T-helper 2 cell (primary cell): ENCODE measurements at places on chromosomes 4 and X.

- DNase-seq = peak; percentile 89
Measured at GRCh38 chr4:40247350-40247749, 50.5 kb downstream of the RHOH start.

DNA sequence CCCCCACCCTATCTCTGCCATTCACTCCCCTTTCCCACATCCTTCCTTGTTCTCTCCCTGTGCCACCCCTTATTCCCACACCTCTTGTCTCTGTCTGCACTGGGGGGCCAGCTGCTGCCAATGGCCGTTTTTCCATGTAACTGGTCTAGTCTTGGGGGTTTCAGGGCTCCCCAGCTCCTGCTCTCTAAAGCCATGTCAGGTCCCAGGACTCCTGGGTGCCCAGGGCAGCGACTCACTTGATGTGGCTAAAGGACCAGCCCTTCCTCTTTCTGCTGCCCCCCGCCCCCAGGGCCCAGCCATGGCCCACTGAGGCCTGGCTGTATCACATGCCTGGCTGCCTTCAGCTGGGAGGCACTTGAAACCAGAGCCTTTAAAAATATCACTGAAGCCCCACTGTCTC, 10.0 kb downstream of the NLGN3 start:
- no peak for DNase-seq

- DNase-seq = no peak
Measured at GRCh38 chr4:125663896-125664767, 349.4 kb downstream of the FAT4 start.

DNA sequence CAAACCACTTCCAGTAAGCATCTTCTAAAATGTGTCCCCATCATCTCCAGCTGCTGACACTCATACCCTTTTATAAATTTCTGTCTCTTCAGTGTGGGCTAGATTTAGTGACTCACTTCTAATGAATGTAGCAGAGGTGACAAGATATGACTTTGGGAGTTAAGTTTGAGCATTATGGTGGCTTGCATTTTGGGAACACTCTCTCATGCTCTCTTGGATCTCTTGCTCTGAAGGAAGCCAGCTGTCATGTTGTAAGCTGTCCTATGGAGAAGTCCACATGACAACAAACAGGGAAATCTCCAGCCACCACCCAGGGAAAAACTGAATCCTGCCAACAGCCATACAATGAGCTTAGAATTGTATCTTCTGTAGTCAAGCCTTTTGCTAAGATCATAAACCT, 691.3 kb upstream of the PCDH7 start:
- no peak for DNase-seq

- DNase-seq = no peak
Measured at GRCh38 chr4:51878431-51878830, 35.5 kb downstream of the DCUN1D4 start.

- no peak for DNase-seq
Measured at GRCh38 chr4:170990989-170991589, 822.1 kb upstream of the GALNTL6 start.

DNA sequence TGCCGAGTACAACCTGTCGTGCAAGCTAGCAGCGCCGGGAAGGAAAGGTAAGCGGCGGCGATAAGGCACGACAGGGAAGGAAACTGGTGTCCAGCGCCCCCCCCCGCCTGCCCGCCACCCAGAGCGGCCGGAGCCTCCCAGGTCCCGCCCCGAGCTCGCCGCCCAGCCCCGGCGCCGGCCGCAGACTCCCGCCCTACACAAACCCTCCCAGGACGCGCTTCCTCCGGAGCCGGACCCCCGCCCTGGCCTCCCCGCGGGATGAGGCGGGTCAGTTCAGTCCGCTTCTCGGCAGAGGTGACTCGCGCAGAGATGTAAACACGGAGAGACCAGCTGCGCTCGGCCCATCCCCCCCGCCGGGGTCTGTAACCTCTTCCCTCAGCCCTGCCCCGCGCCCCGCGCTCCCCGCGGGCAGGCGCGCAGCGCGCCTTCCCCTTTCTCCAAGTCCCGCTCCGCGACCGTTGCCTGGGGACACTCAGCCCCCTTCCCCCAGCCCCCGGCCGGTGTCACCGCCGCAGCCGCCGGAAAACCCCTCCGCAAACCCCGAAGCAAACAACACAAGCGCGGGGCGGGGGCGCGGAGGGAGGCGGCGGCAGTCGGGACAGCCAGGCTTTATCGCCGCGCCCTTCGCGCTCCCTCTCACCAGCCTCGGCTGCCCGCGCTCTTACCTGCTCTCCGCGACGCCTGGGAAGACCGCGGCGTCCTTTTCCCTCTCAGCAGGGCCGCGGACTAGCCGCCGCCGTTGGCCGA, 543 bp downstream of the ELF2 start:
- DNase-seq = peak; percentile 59

DNA sequence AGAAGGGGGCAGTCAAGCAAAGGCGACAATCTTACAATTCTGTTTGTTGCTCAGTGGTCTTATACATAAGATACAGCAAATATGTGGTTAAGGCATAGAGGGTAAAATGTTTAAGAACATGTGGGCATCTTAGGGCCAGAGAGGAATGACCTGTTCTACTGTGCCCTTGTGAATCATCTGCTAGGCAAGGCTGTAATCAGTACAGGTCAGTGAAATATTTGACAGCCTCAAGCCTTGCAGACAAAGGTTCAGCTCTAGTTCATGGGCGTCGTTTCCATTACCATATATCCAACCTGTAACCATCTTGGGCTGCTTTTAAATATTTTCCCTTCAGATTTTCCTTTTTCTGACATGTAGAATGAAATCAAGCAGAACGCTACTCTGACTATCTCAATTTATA, 37.3 kb downstream of the AGA start:
- no peak for DNase-seq

GRCh38 chr4:1261107-1261928, 12.4 kb upstream of the CTBP1 start:
- DNase-seq = no peak

DNA sequence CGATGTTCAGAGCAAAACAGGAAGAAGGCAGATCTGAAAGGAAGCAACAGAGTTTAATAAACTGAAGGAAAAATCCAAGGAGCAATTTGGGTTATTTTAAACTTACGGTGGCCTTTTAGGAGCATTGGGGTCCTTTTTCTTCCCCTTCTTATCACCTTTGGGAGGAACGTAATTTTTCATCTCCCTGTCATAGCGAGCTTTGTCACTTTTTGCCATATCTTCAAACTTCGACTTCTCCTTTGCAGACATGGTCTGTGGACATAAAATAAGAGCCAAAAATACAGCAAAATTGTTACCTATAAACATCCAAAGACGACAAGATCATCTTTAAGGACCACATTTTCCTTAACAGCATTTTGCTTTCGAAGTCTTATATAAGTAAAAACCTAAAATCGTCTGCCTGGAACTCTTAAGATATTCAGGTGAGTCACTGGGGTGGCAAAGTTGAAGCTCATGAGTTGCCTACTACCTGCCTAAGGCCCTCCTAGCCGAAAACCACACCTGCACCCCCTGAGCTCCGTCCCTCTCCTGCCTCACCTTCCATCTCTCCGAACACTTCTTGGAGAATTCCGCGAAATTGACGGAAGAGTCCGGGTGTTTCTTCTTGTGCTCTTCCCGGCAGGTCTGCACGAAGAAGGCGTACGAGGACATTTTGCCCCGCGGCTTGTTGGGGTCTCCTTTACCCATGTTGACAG, 1.0 kb downstream of the HMGB2 start:
- DNase-seq = no peak

DNA sequence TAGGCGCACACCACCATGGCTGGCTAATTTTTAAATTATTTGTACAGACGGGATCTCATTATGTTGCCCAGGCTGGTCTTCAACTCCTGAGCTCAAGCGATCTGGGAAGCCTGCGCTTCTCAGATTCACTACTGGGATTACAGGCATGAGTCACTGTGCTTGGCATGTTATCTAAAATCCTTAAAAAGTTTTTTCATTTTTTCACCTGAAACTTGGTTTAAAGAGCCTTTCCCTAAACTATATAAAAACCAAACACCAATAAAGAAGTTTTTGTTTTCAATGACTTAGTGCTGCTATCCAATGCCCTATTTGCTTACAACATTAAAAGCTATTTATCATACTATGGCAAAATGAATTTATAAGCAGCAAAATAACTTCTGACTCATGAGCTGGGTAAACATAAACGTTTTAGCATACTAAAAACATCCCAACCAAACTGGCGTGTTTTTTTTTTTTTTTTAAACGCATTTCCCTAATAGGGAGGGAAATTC, 127.8 kb downstream of the UBE2K start:
- no peak for DNase-seq

DNA sequence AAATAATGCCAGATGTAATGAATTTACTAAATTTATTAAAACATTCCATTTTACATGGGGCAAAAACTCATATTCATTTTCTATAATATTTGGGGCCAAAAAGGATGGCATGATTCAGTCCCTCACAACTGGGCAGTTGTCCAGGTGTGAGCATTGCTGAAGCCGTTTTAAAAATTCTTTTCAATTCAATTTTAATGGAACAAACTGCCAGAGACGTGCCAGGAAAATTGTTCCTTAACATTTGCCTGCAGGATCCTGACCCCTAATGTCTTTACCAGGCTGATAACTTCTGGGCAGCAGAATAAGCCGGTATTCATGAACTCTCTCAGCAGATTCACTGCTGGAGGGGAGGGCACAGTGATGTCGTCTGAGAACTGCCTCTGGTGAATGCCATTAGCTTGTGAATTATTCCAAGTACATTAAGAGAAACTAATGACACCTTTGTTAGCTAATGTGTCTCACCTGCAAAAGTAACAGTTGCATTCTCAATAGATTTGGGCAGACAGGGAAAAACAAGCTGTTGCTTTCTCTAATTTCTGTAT, 1445.1 kb upstream of the TENM3 start:
- no peak for DNase-seq

DNA sequence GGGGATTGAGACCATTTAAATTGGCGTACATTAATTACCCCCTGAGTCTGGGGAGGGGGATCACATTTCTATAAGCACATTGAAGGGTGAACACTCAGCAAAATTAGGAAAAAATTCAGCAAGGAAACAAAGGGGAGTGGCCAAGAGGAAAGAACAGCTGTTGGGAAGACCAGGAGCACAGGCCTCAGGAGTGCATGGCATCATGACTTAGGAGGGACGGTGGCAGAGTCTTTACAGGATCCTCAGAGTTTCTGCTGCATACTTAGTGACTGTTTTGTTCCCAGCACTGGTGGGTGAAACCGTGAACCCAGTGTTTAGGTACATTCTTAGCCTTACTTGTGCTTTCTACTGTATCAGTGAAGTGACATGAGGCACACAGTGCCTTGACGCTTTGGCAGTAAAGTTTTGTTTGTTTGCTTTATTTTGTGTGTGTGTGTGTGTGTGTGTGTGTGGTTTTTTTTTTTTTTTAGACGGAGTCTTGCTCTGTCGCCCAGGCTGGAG, 121.3 kb downstream of the CBR4 start:
- no peak for DNase-seq

- no peak for DNase-seq
Measured at GRCh38 chr4:40840255-40840984, 90.7 kb downstream of the NSUN7 start.

GRCh38 chr4:108171339-108172230, 2.9 kb upstream of the LEF1 start:
- DNase-seq = no peak

GRCh38 chr4:151862766-151863165, 102.0 kb upstream of the GATB start:
- no peak for DNase-seq

GRCh38 chr4:6290769-6291547, 21.3 kb downstream of the WFS1 start:
- no peak for DNase-seq

DNA sequence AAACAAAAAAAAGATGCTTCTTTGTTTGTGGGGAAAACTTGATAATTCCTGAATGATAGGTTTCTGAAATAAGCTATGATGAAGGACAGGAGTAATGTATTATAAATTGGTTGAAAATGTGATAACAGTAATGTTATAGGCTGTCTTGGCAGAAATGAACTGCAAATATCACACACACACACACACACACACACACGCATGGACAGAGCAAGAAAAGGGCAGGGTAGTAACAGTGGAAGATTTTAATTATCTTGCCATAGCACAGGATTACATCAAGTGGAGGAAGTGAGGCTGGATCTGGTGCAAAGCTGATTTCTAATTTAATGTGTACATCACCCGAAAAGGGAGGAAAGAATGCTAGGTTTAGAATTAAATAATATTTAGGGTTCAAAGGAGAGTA, 97.5 kb upstream of the CXXC4 start:
- DNase-seq = no peak

- no peak for DNase-seq
Measured at GRCh38 chrX:29231800-29232199, 644.6 kb downstream of the IL1RAPL1 start.

DNA sequence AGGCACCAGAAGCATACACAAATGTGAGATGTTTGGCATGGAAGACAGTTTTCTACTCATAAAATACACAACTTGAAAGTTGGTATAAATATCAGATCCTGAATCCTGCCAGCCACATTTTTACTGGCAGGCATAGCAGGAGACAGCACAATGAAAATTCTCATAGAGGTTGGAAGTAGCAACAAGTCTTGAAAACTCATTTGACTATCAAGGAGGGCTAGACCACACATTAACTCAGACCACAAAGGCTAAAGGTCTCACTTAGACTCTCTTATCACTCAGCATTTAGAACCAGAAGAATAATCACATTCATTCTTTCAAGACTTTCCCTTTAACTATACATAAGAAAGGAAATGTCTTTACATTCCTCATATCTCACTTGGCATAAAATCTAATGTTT, 56.5 kb downstream of the SORBS2 start:
- DNase-seq = no peak

- no peak for DNase-seq
Measured at GRCh38 chr4:93313197-93313596, 515.4 kb upstream of the ATOH1 start.

GRCh38 chrX:150472306-150472705, 96.1 kb upstream of the MTM1 start:
- DNase-seq = no peak

DNA sequence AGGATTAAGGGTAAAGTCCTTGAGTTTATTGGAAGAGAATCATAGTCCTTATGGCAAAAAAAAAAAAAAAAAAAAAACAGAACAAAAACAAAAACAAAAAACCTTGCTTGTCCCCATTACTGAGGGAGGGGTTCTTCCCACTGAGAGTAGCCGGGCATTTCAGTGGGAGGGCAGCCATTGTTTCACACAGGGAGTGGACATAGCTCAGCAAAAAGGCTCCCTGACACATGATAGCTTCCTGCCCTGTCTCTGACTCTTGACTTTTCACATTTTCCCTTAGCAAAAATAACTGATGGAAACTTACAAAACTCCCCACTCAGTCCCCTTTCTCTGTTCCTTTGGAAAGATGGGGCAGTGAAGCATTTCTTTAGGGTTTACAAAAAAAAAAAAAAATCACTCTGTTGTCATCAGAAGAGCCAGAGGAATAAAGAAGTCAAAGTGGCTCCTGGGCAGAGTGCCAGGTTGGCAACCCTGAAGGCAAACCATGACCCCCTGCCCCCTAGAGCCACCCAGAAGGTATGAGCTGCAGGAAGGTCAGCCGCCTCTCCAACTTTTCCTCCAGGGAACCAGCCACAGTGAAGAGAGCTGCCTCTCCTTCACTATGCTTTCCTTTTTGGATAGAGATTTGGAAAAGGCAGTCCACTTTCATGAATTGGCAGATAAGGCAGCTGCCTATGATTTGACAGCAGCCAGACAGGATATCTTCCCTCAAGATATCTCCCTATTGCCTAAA, 170.6 kb downstream of the KDR start:
- DNase-seq = no peak
